Occipital lobe (tissue), 3 donors: ENCODE measurements at places on chromosomes 13 and 19.

- DNase-seq: no peak
Observed at GRCh38 chr19:38470788-38471480, 37.4 kb downstream of the RYR1 start.

- no peak for DNase-seq
Observed at GRCh38 chr13:102869948-102870676, 24.3 kb downstream of the ERCC5 start.

- DNase-seq: no peak
Observed at GRCh38 chr19:37716140-37716539, 3.4 kb downstream of the ZNF607 start.

GRCh38 chr13:79121286-79121685 is 284.8 kb downstream of the RBM26 start:
- no peak for DNase-seq

DNA sequence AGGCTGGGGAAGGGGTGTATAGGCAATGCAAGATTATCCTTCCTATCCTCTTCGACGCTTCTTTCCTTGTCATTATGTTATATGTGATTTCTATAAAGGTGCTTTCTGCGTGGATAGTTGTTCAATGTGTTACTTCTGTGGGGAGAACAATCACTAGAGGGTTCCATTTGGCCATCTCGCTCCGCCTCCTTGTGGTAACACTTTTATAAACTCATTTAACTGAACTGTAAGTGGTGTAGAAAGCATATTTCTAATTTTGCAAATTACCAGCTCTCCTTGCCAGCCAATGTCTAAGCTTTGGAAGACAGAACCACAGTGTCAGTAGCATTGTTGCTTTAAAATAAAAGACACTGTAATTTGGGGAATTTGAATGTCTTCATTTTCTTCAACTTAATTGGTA is 1093.7 kb upstream of the MIR17HG start:
- DNase-seq: no peak
